GM04503 (cell line): ENCODE measurements at places on chromosomes 1 and 21.

DNA sequence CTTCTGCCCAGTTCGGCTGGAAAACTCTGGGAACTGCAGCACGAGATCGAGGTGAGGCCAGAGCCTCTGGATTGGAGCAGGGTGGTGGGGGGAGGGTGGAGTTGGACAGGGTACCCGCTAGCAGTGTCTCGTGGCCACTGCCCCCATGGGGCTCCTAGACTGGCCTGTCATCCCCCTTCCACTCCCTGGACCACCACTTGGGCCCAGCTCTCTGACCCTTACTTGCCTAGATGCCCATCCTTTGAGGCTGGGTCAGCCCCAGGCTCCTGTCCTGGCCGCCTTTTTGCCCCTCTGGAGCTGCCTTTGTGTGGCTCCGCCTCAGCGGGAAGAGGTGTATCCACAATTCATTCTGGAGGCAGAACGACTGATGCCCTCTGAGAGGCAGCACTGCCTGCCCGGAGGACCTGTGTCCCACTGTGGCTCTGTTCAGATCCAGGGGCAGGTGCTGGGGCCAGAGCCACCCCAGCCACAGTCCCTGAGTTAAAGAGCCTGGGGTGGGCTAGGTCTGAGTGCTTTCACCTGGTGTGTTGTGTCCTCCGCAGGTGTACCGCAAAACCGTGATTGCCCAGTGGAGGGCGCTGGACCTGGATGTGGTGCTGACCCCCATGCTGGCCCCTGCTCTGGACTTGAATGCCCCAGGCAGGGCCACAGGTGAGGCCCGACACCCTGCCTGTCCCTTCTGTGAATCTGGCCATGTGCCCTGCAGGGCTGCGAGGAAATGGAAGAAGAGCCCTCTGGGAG lies 17.7 kb downstream of the FAAH start:
- DNase-seq, result no peak

DNA sequence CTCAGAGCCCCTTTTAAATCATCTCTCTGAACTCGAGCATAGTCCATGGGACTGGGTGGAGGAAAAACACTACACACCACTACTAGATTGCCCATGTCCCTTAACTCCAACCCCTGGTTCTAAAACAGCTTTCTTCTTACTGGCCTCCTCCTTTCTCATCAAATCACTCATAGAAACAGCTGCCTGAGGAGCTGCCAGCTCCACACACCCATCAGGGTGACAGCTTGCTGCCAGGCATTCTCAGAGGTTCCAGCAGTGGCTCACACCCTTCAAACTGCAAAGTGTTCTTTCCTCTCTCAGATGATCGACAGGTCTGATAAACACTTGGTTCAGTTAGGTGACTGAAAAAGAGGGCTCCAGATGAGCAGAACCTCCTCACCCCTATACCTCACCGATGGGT lies 543.0 kb upstream of the PLXNA2 start:
- DNase-seq, result no peak

DNA sequence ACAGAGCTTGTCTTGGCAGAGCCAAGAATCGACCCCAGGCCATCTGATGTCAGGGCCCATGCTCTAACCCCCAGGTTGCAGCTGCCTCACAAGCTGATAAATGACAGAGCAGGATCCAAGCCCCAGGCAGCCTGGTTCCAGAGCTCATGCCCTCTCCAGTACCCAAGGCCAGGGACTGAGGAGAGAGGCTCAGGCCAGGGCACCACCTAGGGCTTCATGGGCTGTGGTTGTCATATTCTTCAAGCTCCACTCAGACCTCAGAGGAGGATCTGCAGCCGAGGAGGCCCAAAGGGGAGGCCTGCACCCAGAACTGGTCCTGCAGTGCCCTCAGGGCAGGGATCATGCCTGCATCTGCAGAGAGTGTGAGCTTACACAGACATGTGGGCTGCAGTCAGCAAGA lies 301.1 kb downstream of the MATN1 start:
- no peak for DNase-seq

DNA sequence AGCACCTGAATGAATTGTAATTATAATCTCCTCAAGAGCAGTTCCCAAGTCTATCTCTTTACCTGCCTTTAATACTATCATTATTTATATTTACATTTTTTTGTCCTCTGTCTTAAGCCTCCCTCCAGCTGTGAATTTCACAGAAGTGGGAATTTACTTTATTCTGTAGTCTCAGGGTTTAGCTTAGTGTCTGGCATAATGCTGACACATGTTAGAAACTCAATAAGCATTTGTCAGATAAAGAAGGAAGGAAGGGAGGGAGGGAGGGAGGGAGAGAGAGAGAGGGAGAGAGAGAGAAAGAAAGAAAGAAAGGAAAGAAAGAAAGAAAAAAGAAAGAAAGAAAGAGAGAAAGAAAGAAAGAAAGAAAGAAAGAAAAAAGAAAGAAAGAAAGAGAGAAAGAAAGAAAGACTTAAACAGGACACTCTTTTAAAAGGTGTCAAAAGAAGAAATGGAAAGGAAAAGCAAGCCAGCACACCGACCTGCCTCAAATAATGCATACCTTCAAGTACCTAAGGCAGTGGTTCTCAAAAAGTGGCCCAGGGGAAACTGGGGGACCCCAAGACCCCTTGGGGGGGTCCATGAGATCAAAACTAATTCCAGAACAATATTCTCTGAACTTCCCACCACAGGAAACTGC lies 1.8 kb upstream of the PGLYRP4 start:
- DNase-seq, result no peak

- no peak for DNase-seq
Measured at GRCh38 chr1:185534801-185535200, 199.4 kb upstream of the HMCN1 start.

DNA sequence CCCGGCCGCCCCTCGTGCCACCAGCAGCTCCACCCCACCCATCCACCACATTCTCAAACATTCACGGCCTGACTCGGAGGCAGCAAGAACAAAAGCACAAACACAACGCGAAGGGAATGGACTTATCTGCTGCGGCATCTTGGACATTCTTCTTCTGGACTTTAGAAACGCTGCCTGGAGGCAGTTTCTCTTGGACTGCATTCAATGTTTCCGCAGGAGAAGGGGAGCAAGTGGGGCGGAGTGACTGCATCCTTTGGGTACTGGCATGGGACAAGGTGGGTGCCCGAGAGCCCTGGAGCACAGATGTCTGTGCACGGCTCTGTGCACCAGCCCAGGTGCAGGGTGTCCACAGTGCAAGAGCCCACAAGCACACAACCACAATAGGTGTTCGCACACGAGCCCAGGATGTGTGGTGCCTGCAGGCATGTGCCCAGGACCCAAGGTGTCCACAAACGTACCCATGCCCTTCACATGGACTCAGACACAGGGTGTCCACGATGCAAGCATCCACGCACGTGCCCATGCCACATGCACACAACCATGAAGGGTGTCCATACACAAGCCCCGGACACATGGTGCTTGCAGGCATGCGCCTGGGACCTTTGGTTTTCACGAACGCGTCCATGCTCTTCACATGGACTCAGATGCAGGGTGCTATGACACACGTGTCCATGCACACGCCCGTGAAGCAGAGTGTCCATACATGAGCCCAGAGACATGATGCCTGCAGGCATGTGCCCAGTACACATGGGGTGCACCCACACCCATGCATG lies 53.6 kb downstream of the WNT9A start:
- no peak for DNase-seq

- DNase-seq, result no peak
Measured at GRCh38 chr1:44418022-44418673, 13.1 kb downstream of the RNF220 start.

DNA sequence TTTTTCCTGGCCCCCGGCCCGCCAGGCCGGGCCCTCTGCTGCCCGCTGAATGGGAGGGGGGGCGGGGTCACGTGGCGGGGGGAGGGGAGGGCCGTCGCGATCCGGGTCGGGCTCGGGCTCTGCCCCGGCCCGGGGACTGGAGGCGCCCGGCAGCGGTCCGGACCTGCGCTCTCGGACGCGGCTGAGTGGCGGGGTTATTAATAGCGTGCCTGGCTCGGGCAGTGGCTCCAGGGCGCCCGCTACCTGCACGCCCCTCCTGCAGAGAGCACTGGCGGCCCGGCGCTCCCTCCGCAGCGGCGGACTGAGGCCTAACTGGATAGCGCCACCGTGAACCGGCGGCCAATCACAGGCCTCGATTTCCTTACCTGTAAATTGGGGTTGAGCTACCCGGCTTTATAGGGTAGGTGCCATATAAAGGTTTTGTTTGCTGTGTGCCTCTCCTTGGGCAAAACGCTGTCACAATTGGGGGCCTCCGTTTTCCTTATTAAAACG lies 28.1 kb downstream of the AHDC1 start:
- DNase-seq, result no peak

DNA sequence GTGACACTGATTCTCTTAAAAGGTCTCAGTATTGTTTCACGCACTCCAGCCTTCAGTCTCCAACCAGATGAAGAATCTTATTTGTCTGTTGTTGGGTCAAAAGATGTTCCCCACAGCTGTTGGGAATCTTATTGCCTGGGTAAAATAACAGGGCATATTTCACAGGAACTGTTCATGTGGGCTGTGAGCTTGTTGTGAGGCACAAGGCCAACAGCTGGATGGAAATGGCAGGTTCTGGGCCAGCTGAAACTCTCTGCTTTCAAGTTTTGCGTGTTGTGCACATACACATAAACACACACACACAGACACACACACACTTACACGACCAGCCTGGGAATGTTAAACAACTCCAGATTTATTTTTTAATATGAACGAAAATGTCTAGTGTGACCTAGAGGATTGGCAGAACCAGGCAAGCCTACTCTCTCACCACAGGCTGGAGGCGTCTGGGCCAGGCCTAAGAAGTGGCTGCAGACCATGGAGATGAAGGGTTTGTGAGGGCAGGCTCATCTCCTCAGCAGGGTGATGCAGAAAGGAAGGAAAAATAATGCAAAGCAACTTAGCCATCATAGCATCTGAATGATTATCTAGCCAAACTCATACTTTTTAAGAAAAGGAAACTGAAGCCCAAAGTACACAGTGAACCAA lies 357.0 kb downstream of the TTLL7 start:
- DNase-seq, result no peak

DNA sequence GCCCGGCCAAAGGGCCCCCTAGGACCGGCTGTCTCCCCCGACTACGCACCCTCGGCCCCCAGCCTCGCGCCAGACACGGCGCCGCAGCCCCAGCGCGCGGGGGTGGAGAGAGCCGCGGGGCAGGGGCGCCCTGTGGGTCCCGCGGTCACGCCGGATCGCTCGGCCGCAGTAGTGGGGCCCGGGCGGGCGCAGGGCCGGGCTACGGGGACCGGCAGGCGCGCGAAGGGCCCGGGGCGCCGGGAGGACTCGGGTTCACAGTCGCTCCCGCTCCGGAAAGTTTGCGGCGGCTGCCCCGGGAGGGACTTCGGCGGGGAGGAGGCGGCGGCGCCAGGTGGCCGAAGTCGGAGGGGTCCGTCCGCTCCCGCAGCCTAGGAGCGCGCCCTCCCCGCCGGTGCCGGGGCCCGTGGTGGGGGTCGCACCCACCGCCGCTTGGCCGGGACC lies 7.1 kb upstream of the ZNF669 start:
- no peak for DNase-seq

- DNase-seq, result peak; percentile 90
Measured at GRCh38 chr1:171292799-171293198, 21.2 kb upstream of the FMO4 start.

- no peak for DNase-seq
Measured at GRCh38 chr1:200496937-200497336, 87.1 kb upstream of the ZNF281 start.

DNA sequence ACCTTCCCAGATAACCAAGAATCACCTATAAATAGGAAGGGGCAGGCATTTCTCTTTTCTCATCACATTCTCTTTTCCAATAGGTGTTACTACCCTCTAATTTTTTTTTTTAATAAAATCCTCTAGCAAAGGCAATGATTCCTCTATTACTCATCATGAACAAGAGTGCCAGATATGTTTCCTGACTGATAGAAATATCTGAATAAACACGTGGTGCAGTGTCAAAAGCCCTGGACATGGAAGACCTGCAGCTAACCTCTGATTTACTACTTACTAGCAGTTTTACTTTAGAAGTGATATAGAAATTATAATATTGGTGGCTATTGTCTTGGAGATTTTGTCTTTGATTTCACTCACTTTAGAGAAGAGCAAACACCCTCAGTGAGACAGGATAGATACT lies 194.6 kb upstream of the SAMSN1 start:
- no peak for DNase-seq

- no peak for DNase-seq
Measured at GRCh38 chr1:211638689-211639101, 36.7 kb downstream of the NEK2 start.

DNA sequence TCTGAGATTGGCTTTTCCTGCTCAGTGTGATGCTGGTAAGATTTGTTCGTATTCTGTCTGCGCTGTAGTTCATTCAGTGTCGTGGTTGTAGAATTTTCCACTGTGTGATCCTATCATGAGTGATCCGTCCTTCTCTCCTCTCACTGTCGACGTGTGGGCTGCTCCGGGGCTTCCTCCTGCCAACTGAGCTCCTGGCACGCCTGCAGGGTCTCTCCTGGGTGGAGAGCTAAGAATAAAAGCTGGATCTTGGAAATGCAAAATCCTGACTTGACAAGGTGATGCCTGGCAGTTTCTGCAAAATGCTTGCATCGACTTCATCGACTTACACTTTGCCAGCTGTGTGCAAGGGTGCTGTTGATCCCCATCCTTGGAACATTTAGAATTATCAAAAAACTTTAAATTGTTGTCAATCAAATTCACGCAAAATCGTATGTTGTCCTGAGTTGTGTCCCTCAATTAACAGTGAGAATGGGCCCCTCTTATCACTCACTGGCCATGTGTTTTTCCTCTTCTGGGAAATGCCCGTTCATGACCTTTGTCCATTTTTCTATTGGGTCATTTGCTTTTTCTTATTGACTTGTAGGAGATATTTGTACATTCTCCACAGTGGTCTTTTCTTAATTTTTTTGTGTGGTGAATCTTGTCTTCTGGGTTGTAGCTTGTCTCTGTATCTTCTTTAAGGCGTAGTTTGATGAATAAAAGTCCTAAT lies 125.5 kb downstream of the CRYAA start:
- no peak for DNase-seq

DNA sequence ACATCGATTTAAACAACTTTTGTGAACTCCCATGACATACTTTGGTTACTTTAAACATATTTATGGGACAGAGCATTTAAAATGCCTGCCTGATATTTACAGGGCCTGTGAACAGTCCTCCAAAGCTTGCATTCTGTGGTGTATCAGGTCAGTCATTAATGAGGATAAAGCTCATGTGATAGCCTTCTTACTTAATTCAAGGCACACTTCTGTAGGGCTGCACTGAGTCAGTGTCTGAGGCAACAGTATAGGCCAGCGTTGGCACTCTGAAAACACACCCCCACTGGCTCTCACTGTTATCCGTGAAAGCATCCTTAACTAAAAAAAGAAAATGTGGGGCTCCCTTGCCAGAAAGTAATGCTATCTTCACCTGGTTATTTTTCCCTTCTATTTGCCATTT lies 200.0 kb downstream of the NFIA start:
- no peak for DNase-seq

DNA sequence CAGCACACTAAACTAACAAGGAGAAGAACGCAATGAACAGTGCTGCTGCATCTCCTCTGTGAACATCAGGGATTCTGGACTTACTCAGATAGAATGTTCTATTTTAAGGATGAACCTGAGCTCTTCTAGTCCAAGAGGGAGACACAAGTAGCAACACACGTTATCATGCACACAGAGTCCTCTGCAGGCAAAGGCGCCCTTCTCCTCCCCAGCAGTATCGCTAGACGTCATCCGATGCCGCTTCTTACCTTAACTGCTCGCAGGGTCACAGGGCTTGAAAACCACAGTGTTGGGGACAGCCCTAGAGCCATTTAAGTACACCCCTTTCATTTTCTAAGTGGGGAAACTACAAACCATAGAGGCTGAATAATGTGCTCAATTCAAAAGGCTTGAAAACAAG lies 74.5 kb downstream of the HIVEP3 start:
- DNase-seq, result no peak

GRCh38 chr1:200150006-200150405 lies 122.5 kb downstream of the NR5A2 start:
- no peak for DNase-seq
